ENCODE measurements at places on chromosomes 7 and 10. TPM values are rescaled to one million over a fixed set of nuclear protein-coding genes. Genes with fewer than 3 reads are reported as not detected.

- no peak for DNase-seq
Measured at GRCh38 chr7:21028186-21028585, 241.5 kb upstream of the SP8 start.

- DNase-seq = no peak
Measured at GRCh38 chr7:122893486-122893885, 7.2 kb upstream of the CADPS2 start.

DNA sequence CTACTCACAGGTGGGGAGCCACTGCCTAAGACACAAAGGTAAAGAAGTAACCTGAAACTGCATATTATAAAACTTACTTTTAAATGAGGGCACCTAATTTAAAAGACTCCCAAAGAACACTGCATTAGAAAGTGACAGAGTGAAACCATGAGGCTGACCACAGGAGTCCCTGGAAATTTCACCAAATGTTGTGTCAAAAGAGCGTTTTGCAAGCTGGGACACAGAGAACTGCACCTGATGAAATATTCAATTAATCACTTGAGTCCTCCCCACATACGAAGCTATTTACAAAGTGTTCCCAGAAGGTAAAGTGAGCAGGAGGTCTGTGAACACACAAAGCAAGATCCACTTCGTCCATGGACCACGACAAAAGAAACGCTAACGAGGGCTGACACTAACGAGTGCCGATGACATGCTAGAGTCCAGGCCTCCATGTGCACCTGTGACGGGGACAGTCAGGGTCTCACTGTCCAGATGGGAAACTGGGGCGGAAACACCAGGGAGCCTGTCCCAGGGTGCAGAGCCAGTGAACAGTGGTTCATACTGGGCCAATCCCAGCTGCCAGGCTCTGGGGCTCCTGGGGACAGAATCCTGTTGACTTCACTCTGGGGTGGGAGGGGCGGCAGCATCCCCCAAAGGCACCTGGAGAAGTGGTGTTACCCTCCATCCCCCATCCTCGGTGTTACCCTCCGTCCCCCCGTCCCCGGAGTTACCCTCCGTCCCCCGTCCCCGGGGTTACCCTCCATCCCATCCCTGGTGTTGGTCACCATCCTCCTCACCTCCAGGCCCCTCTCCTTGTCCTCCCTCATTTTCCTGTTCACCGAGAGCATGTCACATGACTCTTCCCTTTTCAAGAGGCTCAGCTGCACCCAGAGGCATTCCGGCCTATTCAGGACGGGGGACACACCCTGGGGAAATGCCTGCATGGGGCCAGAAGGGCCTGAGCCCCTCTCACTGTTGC lies 63.4 kb downstream of the DIP2C start:
- no peak for DNase-seq

GRCh38 chr7:112529521-112529920 lies 48.7 kb downstream of the LSMEM1 start:
- DNase-seq = no peak

GRCh38 chr7:47266799-47267198 lies 315.1 kb downstream of the TNS3 start:
- no peak for DNase-seq

DNA sequence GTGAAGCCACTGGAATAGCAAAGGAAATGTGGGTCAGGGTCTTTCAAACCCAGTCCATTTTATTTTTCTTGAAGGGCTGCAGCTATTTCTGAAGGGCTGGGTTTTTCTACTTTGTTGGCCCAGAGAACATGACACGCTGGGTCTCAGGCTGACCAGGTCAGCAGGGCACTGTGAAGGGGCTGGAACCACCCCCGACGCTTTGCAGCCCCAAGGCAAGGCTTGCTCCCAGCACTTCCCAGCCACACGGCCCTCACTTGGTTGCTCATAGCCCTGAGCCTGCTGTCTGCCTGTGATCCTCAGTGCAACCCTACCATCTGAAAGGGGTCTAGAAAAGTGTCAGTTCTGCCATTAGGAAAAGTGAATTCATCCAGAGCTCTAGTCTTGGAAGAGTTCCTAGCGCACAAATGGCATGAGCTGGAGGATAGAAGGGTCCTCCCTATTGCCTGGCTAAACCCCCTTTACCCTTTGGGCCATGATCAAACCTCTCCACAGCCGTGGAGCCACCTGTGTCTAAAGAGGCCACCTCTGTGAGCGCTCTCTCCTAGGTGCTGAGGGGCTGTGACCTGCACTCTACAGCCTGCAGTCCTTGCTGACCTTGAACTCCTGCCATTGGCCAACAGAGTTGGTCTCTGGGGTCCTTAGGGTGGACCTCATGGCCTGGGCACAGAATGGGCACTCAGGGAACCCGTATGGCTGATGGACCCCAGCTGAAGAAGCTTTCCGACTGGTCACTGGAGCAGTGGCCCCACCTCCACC lies 132.0 kb downstream of the RGS10 start:
- DNase-seq = no peak

DNA sequence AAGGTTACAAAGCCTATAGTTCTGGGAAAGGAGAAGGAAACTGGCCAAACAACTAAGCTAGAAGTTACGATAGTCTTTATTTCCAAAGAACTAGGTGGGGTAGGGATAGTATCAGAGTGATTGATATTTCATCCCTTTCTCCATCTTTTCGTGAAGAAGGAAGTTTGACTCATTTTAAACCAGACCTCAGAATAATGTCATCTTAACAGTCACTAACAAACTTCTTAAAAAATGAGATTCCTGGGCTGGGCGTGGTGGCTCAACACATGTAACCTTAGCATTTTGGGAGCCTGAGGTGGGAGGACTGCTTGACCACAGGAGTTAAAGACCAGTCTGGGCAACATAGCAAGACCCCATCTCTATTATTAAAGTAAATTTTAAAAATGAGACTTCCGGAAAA lies 69.4 kb downstream of the ARL4A start:
- DNase-seq = no peak

- no peak for DNase-seq
Measured at GRCh38 chr7:15332956-15333355, 228.9 kb downstream of the AGMO start.

The PARD3 gene
- total RNA-seq = 46.3 TPM

GRCh38 chr10:59907918-59908807 lies 1.8 kb upstream of the CCDC6 start:
- peak; percentile 77 for DNase-seq

The DYNC1I1 gene
- not detected for total RNA-seq
